ENCODE measurements at places on chromosomes 5 and 9. TPM values are rescaled to one million over a fixed set of nuclear protein-coding genes. Genes with fewer than 3 reads are reported as not detected.

- no peak for DNase-seq
These were observed 31.0 kb downstream of the DOCK2 start for GRCh38 chr5:169667896-169668674.

GRCh38 chr5:83817591-83817990, 96.9 kb upstream of the HAPLN1 start:
- no peak for DNase-seq

DNA sequence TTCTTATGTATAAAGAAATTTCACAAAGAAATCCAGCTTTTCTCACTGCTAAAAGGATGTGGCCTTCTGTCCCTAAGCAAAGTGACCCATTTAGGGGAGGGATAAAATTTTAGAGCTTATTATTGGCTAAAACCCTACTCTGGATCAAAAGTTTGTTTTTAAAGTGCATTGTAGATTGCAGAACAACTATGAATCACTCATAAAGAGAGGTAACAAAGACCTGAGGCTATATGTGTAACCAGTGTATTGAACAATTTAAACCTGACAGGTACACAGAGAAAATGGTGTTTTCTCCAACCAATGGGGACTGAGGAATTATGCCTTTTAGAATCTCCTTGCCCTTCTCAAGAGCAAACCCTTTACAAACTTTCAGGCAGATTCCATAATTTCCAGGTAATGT, 86.6 kb downstream of the MUSK start:
- no peak for DNase-seq

DNA sequence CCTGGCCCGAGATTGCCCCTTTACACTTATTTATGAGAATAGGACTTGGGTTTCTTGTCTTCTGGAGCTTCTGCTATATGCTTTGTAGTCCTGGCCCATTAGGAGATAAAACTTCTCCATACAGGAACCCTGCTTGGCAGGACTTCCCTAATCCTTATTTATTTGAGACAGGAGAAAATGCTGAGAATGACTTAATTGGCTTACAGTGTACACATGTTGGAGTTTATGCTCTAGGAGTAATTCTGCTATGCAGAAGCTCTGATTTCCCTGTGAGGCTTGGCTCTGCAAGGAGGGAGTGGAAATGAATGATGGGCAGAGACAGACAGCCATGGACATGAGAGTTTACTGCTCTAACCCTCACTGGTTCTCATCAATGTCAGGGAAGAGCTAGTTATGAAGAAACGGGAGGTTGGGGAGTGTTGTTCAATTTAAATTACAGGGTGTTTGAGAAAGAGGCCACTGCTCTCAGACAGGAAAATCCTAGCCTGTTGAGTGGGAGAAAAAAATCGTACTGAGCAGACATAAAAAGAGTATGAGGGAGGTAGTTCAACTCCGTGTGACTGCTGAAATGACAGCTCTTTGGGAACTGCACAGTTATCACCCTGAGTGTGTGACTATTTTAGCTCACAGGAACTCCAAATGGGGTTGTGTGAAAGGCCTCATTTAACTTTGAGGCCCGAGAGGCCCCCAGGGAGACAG, 37.5 kb downstream of the ACTBL2 start:
- DNase-seq: no peak

GRCh38 chr5:155729684-155730059, 597.3 kb upstream of the SGCD start:
- no peak for DNase-seq

The C9 gene
- total RNA-seq: not detected

DNA sequence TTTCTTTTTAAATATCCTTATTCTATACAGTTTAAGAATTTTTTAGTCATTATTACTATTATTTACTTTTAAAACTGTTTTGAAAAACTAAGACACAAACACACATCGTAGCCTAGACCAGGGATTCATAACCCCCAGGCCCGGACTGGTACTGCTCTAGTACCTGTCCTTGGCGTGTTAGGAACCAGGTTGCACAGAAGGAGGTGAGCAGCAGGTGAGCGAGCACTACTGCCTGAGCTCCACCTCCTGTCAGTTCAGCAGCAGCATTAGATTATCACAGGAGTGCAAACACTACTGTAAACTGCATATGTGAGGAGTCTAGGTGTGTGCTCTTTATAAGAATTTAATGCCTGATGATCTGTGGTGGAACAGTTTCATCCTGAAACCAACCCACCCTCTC, 357.0 kb downstream of the PTPRD start:
- no peak for DNase-seq

GRCh38 chr5:170362102-170362501, 27.1 kb downstream of the KCNMB1 start:
- DNase-seq: no peak

The ADGRV1 gene
- total RNA-seq: not detected

The GABRG2 gene
- not detected for total RNA-seq

The TEX10 gene
- total RNA-seq: 30.2 TPM
